ENCODE measurements at places on chromosomes 2 and 18.

GRCh38 chr2:214593727-214594126 is 182.9 kb downstream of the VWC2L start:
- DNase-seq: no peak

DNA sequence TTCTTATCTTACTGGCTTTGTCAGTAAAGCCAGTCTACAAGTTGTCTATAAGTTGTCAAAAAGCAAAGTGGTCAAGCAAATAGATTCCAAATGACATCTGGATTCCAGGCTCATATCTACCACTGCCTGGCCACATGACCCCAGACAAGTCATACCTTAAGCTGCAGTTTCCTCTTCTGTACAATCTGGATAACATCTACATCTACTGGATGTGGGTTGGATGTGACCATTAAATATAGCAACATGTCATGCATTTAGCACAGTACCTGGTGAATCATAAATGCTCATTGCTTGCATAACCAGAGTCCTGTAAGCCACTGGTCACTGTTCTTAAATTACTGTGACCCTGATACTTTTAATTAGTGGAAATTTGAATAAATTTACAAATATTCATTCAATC is 16.8 kb downstream of the COBLL1 start:
- DNase-seq: no peak

DNA sequence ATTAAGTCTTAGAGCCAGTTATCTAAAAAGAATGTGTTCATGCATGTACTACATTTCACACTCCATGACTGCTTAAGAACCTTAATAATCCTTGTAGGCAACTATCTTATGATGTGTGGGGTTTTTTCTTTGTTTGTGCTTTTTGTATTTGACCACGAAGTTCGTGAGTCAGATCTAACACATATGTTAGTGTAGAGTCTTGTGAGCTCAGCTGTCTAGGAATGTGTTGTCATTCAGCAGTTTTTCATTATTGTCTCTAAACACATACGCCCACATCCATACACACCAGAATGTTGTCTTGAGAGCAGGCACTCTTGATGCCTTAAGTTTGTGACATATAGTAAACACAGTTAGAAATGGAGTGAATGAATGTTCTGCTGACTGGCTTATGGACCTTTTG is 38.4 kb downstream of the CAB39 start:
- no peak for DNase-seq

GRCh38 chr2:133829450-133830020 is 261.3 kb upstream of the NCKAP5 start:
- DNase-seq: no peak

- DNase-seq: no peak
Measured at GRCh38 chr2:155633887-155634570, 698.5 kb downstream of the NR4A2 start.

DNA sequence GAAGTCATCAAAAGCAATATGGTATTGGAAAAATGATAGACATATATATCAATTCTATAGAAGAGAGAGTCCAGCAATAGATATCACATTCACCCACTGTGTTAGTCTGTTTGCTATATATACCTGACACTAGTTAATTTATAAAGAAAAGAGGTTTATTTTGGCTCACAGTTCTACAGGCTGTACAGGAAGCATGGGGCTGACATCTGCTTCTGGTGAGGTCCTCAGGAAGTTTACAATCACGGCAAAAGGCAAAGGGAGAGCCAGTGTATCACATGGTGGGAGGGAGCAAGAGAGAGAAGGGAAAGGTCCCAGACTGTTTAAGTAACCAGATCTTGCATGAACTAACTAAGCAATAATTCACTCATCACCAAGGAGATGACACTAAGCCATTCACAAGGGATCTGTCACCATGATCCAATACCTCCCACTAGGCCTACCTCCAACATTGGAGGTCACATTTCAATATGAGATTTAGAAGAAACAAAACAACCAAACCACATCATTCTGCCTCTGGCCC is 470.6 kb downstream of the METTL4 start:
- DNase-seq: no peak

GRCh38 chr18:21701621-21702020 is 3.0 kb downstream of the ABHD3 start:
- DNase-seq: no peak

DNA sequence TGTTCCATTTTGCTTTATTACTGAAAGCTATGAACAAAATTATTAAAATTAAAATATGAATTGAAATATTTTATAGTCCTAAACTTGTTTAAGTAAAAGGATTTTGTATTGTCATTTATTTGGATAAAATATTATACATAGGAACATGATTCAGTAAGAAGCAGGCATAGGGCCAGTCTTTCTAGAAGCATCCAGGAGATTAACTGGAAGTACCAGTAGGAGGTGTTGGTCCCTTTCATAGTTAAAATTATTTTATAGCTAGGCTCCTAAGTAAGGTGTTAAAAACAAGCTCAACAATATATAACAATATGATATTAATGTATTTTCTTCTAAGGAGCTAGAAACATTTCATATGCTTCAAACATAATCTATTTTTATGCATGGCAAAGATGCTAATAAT is 43.7 kb downstream of the FIGN start:
- DNase-seq: no peak

DNA sequence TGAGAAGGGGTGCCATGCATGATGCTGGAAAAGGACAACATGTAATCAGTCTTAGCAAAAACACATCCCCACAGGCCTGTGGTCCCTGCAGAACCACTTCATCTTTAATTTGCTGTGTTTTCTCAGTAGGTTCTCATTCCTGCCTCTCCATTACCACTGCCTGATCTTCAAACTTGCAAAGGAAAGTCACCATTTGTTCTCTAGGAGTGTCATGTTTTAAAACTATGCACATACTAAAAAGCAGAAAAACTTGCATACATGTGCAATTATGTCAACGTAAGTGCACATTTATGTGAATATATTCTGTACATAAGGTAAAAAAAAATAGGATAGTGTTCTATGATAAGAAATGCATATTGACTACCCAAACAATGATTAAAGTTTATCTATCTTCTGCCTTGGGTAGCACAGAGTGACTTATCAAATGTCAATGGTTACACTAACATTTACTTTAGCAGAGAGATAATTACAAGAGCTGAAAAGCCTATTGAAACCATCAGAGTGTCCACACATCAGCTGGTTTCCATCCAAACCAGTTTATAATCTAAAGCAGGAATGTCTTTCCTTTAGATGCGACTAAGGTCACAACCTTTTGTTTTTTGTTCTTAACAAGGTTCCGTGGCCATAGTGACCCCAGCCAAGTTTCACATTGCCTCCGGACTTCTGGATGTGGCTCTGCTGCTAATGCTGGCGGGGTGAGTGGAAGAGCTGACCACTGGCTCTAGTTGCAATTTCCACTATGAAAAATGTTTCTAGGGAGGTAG is 58.7 kb upstream of the RMDN2 start:
- DNase-seq: no peak

DNA sequence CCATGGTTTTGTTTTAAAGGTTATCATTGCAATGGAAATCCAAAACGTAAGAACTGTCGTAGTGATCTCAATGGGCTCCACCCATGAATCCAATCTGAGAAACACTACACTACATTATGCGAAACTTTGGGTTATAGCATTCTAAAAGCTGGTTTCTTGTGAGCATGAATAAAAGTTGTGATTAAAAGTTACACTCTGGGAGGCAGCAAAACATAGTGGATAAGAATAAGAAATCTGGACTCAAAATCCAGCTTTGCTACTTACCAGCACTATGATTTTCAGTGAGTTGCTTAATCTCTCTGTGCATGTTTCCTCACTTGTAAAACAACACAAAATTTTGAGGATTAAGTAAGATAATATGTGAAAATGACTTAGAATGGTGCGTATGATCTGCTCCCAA is 25.7 kb upstream of the THOC1 start:
- DNase-seq: no peak

GRCh38 chr2:62568983-62569837 is 63.2 kb upstream of the TMEM17 start:
- DNase-seq: no peak

DNA sequence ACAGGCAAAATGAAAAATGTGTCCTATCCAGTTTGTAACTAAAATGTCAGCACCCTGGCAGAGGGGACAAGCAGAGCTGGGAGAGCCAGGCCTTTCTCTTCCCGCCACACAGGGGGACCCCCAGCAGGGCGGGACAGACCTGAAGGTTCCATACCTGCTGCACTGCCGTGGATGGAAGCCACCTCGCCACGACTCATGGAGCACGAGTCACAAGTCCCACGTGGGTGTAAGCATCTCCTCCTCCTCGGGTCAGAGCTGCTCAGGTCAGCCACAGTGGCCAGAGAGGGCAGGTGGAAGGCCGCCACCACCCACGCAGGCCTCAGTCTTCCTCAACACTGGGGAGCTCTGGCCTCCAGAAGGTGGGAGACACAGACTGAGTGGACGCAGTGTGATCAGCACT is 21.0 kb downstream of the C1QL2 start:
- DNase-seq: no peak

DNA sequence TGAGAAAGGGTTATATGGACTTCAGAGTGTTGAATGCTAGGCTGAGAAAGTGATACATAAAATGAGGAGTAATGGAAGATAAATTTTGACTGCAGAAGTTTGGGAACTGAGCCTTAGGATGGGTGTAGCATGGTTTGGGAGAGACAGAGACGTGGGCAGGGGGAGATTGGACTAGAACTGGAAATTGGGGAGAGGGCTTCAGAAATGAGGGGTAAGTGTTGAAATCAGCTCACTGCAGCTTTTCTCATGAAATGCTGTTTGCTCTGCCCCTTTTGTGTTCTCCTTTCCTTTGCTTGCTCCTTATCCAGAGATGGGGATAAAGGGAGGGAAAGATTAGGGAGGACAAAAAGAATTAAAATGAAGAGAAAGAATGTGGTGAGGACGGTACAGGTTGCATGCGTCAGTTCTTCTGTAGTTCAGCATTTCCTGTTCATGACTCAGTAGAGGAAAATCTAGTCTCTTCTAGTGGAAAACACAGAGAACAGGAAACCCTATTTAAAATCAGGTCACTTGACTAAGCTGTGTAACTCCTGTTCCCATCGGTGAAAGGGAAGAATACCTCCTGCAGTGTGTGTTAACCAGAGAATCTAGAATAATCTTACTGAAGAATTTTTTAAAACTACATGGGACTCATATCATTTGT is 105.6 kb downstream of the CRIM1 start:
- no peak for DNase-seq

GRCh38 chr2:162215162-162215561 is 28.1 kb downstream of the FAP start:
- DNase-seq: no peak

- DNase-seq: no peak
Measured at GRCh38 chr2:172558372-172558771, 2.5 kb downstream of the PDK1 start.

DNA sequence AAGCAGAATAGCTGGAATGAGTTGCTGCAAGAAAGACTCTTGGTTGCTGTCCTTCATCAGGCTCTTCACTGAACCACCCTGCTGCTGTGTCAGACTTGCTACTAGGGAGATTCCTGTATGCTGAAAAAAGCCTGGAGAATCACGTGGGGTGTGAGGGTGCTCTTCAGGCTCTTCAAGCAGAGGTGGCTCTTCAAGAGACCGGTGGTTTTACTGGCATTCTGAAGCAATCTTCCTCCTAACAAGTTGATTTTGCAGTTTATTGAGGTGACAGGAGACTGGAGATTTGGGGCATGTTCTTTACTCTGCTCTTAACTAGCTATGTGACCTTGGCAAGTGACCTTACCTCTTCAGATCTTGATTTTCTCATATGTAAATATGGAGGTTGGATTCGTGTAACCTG is 14.1 kb downstream of the TMEM178A start:
- DNase-seq: no peak

- no peak for DNase-seq
Measured at GRCh38 chr2:189542145-189542882, 38.3 kb downstream of the SLC40A1 start.

GRCh38 chr2:118056165-118056534 is 32.1 kb upstream of the INSIG2 start:
- DNase-seq: no peak

GRCh38 chr2:69185807-69186206 is 172.8 kb downstream of the ANTXR1 start:
- DNase-seq: no peak

- DNase-seq: no peak
Measured at GRCh38 chr2:15733867-15734673, 142.4 kb downstream of the DDX1 start.

DNA sequence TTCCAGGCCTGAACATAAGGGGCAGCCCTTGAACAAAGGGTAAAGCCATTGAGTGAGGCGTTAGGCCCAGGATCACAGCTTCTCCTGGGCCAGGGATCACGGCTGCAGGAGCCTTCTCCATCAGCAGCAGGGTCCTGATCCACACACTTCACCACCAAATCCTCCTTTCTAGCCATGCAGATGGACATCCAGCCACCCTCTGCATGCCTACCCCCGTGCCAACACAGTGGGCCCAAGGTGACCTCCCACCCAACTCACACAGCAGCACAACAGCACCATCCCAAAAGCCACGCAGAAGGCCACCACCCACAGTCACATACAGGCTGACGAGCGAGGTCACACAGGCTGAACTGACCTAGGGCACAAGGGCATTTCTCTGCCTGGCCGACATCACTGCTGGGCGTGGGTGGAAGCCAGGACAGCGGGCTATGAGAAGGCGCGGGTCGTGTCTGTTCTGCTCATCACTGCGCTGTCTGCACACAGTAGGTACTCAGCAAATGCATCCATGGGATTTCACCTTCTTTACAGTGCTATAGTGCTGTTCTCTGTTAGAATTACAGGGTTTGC is 31.2 kb downstream of the TFCP2L1 start:
- DNase-seq: no peak

- DNase-seq: no peak
Measured at GRCh38 chr18:31426021-31426420, 21.5 kb upstream of the DSG3 start.

DNA sequence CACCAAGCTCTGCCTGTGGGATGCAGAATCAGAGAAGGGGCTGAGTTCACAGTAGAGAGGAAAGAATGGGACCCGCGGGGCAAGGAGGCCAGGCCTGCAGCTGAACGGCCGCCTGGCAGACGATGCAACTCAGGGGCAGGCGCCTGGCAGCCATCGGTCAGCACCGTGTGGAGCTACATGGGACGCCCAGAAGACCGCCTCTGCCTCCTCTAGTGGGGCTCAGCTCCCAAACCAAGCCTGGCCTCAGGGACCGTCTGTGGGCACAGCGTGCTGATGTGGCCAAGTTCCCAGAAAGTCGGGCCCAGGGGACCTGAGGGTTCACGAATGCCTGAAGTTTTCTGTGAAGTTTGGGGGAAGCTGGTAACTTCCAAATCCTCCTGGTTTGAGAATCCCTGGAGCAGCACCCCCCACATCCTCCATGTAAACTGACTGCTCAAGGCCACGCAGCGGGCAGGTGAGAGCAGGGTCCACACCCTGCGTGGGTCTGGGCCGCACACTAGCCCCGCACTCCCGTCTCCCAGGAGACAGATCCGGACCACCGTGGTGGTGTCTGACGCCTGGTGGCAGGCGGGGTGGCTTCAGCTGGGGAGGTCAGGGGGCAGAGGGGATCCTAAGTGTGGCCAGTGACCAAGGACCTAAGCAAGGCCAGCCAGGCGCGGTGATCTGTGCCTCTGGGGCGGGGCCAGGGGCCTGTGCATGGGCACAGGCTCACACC is 14.6 kb downstream of the SNORC start:
- no peak for DNase-seq
